ENCODE measurements at places on chromosomes 7 and 10.

- peak; percentile 84 for DNase-seq
These were observed 143.2 kb downstream of the USP6NL start for GRCh38 chr10:11468126-11468742.

DNA sequence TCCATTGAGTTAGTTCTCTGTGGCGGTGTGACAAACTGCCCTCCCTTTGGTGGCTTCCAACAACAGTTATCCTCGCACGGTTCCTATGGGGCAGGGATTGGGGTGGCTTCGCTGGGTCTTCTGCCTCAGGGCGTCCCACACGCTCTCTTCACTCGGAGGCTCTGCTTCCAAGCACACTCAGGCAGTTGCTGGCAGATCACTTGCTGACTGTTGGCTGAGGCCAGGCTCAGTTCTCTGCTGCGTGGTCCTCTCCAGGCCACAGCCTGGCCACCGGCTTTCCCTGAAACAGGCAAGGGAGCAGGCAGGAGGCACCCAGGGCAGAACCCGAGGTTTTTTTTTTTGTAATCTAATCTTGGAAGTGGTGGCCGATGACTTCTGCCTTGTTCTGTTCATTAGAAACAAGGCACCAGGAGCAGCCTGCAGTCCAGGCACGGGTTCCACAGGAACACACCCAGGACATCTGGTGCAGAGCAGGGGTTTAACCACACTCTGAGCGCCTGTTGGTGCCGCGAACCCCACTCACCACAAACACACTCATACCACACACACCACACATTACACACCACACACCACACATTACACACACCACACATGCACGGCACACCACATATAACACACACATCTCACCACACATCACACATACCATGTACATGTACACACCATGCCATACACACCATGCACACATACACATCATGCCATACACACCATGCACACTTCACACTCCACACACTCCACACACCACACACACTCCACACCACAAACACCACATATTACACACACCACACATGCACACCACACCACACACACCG is 112.2 kb downstream of the PTPN20 start:
- no peak for DNase-seq

DNA sequence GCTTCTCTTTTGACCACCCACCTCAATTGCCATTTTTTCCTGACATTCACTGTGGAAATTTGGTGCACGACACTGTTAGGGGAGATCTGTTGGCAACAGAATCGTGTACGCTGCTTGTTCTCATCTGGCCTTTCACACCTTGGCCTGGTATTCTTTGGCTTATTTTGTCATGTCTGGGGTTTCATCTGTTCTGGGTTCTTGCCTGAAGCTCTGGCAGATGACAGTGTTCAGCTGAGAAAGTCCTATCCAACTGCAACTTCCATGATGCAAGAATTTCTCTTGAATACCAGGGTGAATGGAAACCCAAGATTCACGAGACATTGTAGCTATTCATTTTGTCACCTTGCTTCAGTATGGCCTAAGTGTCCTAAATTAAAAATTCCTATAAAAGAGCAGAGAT is 82.6 kb upstream of the CELF2 start:
- DNase-seq: no peak

DNA sequence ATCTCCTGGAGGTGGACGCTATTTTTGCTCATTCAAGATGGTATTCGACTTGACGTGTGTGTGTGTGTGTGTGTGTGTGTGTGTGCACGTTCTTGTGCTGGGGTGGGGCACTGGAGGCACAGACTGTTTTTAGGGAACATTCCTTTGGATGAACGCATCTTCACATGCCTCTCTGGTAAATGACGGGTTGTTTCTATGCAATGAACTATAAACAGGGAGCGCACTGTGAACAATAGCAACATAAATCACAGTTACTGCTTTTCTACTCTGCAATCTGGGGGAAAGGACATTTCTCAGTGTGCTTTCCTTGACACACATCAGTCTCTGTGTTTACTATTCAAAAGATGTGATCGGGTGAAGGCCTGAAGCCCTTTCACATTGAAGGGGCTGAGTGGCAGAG is 120.1 kb upstream of the PITRM1 start:
- no peak for DNase-seq

GRCh38 chr10:77680811-77681210 is 43.2 kb upstream of the KCNMA1 start:
- DNase-seq: no peak

DNA sequence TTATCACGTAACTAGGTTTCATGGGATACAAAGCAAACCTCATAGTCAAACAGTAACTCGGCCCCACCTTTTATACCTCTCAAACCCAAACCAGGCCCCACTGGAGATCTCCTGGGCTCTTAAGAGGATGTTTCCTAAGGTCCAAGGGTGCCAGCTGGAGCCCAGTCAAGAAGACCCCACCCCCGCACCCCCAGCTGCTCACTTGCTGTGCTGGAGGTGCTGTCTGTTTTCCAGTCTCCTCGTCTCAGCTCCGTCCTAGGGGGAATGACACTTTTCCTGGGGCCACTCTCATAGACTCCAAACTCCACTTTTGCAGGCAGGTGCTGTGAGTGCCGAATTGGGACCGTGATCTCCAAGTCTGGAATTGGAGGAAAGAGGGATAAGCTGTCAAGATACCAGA is 22.7 kb upstream of the TM9SF3 start:
- no peak for DNase-seq

- peak; percentile 55 for DNase-seq
These were observed 34.5 kb upstream of the MEOX2 start for GRCh38 chr7:15720849-15721471.

GRCh38 chr10:21724687-21725367 is 190.8 kb downstream of the MLLT10 start:
- DNase-seq: peak; percentile 100

DNA sequence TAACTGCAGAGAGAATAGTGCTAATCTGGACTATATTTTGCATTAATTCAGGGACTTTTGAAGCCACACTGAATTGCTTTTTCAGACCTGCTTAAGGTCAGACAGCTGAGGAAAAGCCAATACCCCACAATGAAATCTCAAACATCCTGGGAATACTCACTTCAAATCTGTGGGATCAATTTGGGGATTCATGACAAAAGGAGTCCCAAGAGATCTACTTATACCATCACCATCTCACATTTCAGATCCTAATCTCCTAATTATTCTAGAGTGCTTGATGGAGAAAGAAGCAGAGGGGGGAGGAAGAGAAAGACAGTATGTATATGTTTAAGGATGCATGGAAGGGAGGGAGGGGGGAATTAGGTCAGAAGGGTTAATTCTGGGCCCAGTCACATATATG is 202.2 kb downstream of the CACNA2D1 start:
- no peak for DNase-seq

DNA sequence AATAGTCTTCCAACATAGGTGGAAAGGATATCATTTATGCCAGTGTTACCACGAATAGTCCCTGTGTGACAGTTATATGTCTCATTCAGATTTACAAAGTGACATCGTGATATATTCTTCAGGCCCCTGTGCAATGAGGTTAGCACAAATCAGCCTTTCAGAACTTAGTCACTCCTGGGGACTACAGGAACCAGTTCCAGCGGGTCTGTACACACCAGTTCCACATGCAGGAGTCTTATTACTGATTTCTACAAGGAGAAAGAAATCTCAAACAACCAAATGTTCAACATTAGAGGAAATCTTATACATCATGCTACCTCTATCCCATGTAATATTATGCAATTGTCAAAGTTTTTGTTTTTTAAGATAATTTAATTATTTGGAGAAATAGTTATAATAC is 4.4 kb upstream of the WDR91 start:
- DNase-seq: no peak

- DNase-seq: no peak
These were observed 30.2 kb upstream of the ARHGAP22 start for GRCh38 chr10:48634984-48635557.

DNA sequence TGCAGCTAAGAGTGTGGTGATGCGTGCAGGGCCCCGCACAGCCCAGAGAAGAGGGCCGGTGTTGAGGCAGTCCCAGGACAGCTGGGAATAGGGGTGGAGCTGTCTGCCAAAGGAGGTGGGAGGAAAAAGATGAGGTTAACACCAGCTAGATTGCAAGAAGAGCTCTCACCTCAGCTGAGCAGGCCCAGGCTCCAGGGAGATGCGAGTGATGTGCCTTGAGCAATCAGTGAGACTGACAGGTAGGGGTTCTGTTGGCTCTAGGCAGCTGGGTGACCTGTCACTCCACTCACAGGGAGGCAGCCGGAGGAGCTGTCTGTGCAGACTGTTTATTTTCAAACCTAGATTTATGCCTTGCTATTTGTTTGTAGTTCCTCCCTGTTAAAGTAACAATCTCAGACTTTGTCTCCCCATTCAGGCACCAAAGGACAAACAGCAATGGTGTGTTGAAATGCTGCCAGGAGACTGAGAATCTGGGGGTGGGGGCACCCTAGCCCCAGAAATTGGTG is 205.1 kb upstream of the CXCL12 start:
- DNase-seq: no peak

DNA sequence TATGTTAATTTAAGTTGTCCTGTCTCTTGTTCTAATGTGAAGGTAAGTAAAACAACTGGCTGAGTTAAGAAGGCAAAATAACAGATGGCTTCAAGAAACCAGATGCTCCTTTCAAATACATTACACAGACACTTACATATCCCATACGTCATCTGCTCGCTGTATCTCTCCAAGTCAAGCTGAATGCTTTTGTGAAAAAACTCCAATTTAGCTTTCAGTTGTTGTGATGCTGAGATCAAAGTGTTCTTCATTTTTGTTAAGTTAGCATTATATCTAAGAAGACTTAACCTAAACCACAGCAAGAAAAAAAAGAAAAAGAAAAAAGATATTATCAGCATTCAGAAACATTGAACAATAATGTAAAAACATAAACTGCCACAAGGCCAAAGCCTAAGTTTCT is 18.5 kb upstream of the ERLIN1 start:
- DNase-seq: no peak

- DNase-seq: no peak
These were observed 68.6 kb upstream of the CACNB2 start for GRCh38 chr10:18071591-18071990.

DNA sequence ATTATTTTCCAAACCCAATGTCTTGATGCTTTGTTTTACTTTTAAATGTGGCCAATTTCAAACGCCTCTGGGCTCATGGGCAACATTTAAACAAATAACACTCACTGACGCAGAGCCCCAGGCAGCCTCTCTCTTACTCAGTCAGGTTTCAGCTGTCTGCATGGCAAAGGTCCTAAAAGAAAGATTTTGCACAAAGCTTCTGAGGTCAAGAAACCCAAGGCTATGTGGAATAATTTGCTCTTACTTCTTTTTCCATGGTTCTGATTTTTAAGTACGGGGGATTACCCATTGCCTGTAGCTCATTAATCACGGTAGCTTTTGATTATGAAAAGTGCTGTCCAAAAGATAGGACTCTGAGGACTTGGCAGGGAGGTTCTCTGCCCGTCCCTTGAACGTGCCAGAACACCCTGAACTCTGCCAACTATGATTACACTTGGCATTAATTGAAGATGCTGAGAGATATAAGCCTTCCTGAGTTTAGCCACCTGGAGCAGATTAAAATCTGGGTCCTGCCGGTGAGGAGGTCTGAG is 14.1 kb upstream of the MSRB2 start:
- DNase-seq: no peak

DNA sequence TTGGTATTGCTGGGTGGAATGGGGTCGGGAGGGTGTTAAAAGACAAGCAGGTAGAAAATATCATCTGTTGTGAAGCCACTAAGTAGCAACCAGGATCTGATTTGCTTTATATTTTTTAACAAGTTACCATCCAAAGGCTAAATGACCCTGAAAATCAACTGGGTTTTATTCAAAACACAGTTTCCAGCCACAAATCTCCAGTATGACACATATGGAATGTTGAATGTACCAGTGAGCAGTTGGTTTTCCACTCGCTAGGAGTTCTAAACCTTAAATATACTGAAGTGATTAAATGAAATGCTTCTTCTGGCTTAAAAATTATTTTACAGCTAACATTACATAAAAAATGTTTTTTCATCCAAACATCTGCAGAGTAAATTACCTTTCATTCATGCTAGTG is 112.5 kb downstream of the PDE1C start:
- peak; percentile 13 for DNase-seq

DNA sequence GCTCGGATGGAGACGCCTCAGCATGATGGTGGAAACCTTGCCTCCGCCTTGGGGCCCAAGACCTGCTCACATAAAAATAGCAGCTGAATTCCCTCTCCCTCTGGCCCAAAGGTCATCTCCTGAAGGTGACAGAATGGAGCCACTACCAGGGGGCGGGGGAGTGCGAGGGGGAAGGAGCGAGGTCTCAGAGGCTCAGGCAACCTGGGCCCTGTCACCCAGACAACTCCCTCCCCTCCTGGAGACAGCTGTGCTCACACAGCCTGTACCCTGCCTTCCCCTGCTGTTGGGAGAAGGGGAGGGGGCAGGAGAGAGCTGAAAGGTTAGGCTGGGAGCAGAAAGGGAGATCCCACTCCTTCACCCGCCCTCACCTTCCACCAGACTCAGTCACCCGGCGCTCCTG is 173.0 kb upstream of the RHEB start:
- DNase-seq: no peak
